ENCODE measurements at places on chromosomes 11 and 22. TPM values are rescaled to one million over a fixed set of nuclear protein-coding genes. Genes with fewer than 3 reads are reported as not detected.

OR8G5 gene
- total RNA-seq: not detected

FOLR1 gene
- 0.27 TPM for total RNA-seq

DNA sequence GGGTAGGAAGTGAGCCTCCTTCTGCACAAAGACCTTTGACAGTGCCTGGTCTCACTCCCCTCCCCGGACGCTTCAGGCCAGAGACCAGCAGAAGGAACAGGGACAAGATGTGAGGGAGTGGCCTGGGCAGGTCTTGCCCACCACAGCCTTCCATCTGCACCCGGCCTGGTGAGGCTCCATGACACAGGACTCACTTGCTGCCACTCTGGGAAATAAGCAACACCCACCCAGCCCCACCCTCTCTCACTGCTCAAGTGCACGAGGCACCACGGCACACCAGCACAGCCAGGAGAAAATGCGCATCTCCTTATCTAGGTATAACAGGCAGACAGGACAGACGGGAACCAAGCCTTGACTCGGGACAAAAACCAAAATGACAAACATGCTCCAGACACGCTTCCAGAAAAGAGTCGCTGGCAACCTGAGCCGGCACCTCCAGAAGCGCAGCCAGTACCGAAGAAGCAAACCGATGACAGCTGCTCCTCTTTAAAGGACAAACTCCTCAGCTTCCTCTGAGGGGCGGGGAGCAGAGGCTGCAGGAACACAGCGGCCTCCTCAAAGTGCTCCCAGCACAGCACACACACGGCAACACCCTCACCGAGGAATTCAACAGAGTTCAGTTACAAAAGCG, 41.7 kb downstream of the BRD1 start:
- DNase-seq: no peak

GRCh38 chr22:49574881-49575702, 252.6 kb downstream of the BRD1 start:
- DNase-seq: no peak

GRCh38 chr11:110431051-110431672, 1.4 kb downstream of the FDX1 start:
- DNase-seq: no peak

DNA sequence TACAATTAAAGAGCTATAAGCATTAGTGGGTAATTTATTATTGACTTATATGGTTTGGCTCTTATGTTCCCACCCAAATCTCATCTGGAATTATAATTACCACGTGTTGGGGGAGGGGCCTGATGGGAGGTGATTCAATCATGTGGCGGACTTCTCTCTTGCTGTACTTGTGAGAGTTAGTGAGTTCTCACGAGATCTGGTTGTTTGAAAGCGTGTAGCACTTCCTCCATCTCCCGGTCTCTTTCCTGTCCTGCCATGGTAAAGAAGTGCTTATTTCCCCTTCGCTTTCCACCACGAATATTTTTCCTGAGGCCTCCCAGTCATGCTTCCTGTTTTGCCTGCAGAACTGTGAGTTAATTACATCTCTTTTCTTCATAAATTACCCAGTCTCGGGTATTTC, 28.1 kb upstream of the CHORDC1 start:
- no peak for DNase-seq

GRCh38 chr11:90698238-90698637, 475.4 kb upstream of the CHORDC1 start:
- peak; percentile 33 for DNase-seq

GRCh38 chr11:58330861-58331260, 28.0 kb downstream of the OR5B17 start:
- no peak for DNase-seq

DNA sequence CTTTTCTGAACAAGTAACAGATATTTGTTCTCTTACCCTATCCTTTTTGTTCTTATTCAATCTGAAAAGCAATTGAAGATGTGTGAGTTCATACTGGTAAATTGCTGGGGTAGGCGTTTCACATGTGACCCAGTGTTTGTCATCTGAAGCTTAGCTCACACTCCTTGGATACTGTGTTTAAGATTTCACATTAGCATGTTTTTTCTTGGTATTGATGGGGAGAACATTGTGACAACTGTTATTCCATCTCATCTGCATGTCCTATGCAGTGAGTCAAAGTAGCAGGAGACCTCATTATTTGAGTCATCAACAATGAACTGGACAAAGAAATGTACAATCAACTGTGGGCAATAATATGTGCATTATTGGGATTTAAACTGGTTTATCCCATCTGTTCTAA, 691.6 kb upstream of the ANO5 start:
- DNase-seq: no peak

- no peak for DNase-seq
These were observed 1.2 kb upstream of the MARK2 start for GRCh38 chr11:63837739-63838138.

GRCh38 chr11:101721270-101721669, 137.5 kb upstream of the TRPC6 start:
- DNase-seq: no peak

DNA sequence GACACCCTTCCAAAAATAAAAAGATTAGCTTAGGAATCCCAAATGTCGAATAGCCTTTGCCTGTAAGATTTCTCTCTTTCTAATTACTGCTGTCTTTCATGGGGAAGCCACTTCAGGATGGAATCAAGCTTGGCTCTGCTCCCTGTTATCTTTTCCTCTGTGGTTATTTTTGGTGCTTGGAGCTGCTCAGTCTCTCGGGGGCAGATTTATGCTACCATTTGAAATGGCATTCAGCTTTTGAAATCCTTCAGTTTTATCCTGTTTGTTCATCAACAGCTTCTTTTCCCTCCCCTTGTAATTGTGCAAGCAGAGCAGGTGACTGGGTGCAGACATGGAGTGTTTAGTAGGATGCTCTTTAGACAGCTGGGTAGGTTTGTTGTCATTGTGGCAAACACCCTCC, 111.0 kb downstream of the DBX1 start:
- DNase-seq: no peak

- no peak for DNase-seq
These were observed 69.8 kb upstream of the MTMR2 start for GRCh38 chr11:95993438-95994298.

DNA sequence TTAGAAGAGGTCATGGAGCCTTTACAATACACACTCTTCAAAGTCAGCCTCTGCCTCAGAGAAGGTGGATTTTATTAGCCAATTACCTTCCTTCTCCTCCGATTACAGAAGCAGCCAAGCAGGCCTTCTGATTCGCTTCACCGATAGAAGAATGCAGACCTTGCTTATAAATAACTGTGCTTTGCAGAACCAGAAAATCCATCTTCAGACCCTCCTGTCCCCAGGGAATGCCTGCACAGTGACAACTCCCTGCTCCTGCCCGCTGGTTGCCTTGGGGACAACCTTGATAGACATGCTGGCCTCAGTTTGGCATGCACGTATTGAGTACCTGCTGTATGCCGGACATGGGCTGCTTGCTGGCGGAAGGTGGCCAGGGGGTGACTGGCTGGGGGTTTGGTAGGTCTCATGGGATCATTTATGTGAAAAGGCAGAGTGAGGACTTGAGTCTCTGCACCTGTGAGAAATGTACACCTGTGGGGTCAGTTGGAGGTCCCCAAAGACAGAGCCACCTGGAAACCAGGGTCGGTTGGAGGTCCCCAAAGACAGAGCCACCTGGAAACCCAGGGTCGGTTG, 1238.7 kb downstream of the BRD1 start:
- no peak for DNase-seq
